ENCODE measurements at places on chromosomes 1 and 21.

GRCh38 chr1:244820131-244820530 is 15.3 kb upstream of the COX20 start:
- no peak for DNase-seq

DNA sequence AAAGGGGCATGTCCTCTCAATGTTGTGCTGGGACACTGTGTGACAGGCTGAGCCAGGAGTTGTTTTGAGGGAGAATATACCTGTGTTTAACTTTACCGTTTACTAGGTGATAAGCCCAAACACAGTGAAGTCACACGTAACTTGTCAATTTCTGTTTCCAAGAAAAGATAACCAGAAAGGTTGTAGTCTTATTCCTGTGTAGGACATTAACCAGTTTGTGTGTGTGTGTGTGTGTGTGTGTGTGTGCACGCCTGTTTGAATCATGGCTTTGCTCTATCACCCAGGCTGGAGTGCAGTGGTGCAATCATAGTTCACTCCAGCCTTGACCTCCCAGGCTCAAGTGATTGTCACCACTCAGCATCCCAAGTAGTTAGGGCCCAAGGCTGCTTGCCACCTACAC is 83.6 kb downstream of the MRPS6 start:
- no peak for DNase-seq

GRCh38 chr1:43844114-43844513 is 89.5 kb upstream of the ARTN start:
- DNase-seq = no peak

- peak; percentile 75 for DNase-seq
Measured at GRCh38 chr1:159923203-159924024, 1.9 kb downstream of the TAGLN2 start.

DNA sequence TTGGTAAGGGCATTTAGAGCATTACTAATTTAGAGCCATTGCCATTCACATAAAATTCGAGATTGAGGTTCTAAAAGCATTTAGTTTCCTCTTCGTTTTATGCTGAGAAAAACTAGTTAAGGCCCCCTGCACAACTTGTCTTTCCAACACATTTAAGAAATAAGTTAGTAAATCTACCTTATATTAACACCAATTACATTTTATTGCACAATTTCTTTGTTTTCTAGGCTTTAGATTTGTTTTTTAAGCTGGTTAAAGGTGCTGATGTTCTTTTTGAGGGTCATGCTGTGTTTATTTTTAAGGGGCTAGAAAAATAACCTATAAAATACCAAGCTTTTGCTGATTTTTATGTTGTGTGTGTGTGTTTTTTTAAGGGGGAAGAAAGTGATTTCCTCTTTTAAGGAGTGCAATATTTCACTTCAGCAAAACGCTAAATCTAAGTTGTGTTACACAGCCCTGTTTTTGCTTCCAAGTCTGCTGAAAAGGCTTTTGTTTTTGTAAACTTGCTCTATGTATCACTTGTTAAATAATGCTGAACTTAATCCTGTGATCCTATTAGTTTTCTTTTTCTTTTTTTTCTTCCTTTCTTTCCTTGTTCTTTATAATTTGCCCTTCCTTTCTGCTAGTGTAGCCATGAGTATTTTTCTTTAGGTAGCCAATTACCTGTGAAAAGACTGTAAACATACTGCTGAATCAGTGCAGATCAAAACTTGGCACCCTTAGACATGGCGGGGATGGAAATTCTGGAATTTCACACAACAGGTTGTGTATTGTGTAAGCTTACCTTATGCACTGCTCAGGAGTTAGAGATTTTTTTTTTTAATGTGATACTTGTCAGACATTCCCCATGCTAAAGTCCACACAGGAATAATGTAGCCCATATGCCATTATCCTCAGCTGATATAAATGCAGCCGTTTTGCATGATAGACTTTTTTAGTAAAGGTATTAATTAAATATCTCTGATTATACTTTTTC is 1.5 kb downstream of the CEPT1 start:
- no peak for DNase-seq

GRCh38 chr21:15754640-15755039 is 24.9 kb downstream of the USP25 start:
- DNase-seq = no peak

DNA sequence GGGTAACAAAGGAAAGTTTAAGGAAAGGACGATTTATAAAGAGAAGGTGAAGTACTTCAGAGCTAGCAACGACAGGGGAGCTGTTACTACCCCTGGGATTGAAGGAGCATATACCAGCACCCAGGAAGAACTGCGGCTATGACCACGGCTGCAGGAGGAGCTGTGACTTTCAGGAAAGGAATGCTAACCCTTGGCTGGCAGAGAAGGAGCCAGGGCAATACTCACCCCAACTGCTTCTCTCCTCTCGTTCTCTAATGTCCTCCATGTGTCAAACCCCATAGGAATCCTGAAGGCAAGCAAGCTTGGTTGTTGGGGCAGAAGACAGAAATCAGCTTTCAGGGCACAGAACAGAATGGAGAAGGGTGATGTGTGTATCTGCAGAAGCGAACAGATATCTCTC is 120.5 kb downstream of the TMEM53 start:
- DNase-seq = no peak

GRCh38 chr21:14620152-14620551 is 74.0 kb upstream of the SAMSN1 start:
- no peak for DNase-seq

DNA sequence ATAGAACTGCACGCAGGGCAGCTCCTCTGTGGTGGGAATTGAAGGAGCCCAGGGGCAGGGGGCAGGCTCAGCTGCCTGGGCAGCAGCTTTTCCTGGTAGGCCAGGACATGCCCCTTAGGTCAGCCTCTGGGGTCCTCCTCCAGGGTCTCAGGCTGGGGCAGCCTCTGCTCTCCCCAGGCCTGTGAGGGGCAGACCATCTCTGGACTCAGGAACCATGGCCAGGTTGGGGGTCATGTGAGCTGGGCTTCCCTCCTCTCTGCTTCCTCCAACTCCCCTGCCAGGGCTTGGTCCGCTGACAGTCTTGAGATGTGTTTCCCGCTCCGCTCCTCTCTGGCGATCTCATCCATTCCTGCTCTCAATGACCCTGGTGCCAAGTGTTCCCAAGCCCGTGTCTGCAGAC is 5.7 kb downstream of the C1orf210 start:
- no peak for DNase-seq

GRCh38 chr1:155858800-155859233 is 550 bp upstream of the SYT11 start:
- DNase-seq = peak; percentile 22

DNA sequence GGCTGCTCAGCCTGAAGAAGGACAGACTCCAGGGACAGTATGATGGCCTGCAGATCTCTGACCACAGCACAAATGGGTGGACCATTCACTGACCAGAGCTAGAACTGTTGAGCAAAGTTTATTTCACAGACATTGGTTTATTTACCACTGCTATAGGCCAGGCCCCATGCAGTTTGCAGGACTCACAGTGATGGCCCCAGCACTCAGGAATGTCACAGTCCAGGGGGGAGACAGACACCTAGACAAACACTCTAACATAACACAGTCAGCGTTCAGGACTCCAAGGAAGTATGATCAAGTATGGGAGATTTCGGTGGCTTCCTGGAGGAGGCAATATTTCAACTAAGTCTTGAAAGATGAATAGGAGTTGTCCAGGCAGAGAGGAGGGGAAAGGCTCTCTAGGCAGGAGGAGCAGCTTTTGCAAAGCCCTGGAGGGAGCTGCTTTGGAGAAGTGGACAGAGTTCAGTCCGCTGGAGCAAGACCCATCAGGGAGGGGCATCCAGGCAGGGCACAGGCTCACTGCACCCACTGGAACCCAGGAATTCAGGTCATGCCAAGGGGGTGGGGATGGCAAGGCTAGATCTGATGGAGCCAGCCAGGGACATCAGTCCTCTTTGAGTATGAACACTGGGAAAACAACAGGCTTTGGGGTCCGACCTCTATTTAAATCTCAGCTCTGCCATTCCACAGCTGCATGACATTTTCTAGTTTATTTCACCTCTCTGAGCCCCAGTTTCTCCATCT is 454.3 kb downstream of the MATN1 start:
- no peak for DNase-seq

- no peak for DNase-seq
Measured at GRCh38 chr1:1254667-1254998, 8.1 kb upstream of the C1QTNF12 start.

DNA sequence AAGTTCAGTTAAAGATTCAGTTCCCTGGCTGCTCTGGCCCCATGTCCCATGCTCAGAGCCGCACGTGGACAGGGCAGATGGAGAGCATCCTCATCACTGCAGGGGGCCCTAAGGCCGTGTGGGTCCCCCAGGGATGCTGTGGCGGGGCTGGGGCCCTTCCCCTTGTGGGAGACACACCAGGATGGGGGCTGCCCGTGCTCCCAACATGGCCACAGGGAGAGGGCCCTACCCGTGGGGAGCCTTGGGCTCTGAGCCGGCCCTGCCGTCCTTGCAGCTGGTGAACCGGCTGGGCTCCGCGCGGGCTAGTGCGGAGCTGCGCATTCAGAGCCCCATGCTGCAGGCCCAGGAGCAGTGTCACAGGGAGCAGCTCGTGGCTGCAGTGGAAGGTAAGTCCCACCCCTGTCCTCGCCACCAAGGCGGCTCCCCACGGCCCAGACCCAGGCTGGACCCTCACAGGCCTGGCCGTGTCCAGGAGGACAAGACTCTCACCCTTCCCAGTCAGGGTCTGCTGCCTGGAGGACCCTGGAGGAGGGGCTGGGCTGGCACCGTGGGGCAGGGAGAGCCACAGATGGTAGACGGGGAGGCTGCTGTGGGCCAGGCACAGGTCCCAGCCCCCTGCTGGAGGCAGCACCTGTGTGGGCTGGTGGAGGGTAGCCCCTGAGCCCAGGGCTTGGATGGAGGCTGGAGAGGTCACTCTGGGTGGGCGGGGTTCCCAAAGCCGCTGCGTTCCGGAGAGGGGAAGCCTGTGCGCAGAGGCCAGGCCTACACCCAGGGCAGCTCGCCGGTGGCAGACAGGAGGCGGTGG is 53.8 kb downstream of the TRIM11 start:
- DNase-seq = no peak

- peak; percentile 27 for DNase-seq
Measured at GRCh38 chr1:2611031-2611501, 21.8 kb downstream of the MMEL1 start.

DNA sequence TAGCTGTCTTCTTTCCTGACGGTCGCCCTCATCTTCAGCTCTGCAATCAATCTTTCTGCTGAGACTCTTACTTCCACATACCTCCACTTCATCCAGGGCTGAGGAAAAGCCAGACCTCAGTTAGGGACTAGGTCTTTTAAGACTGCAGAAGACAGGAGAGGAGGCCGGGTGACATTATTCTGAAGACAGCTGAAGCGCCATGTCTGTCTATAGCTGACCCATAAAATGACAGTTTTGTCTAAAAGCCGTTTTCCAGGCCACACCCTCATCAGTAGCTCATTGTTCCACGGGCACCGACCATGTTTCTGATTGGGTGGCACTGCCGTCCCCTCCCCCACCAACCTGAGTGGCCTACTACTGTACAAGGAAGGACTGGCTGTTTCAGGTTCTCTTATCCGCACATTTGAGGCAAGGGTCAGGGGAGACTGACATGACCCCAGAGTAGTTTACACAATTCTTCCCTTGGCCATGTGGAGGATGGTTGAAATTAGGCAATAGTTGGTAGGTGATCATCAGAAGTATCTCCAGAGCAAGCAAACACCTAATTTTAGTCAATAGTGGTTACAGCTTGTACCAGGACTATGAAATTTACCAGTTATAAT is at the start of gene ADCY10:
TSS of gene ADCY10 (minus strand) at position 240 of the 602 bp plus-strand sequence. CDS start 8,994 bp downstream, outside the sequence.
- no peak for DNase-seq

DNA sequence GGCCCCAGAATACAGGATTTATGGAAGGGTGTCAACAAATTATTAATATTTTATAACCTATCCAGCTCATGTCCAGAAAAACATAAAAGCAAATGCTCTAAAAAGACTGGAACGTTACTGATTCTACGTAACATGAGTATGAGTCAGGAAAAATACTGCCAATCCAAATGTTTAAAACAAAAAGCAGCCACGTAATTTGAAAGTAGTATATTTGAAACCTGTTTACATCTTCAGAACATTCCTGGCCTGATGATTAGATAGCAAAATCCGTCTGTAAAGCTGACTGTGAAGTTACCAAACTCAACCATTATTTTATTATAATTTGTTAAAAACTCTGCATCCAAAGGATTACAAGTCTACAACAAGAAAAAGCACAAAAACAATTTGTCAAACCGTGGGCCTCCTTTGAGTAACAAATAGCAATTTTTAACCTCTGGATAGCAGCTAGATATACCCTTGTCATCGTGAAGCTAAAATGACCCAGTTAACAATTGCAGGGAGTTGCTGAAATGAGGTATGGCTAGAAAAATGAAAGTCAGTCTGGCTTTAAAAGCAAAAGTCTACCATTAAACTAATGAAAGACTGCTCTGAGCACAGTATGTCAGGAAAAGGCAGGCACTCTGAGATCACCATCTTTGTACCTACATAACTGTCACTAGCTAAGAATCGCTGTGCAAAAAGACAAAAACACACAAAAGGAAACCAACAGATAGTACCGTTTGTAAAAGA is 1.2 kb downstream of the UBR4 start:
- DNase-seq = no peak

DNA sequence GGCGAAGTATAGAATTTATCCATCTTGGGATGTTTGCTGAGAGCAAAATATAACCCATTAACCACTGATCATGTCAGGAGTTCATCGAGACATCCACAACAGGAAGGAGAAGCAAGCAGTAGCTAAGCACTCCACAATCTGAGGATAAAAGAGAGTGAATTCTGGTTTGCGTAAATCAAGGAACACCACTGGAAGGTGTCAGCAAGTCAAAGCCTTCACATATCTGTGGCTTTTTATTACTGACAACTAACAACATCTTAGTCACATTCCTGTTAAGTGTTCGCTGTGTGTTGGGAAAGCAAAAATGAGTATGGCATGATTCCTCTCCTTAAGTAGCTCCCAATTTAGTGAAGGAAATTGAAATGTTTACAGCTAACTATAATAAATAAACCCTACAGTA is 44.5 kb upstream of the DARS2 start:
- DNase-seq = no peak

GRCh38 chr1:91803123-91803522 is 82.8 kb downstream of the TGFBR3 start:
- no peak for DNase-seq

GRCh38 chr1:54442185-54442584 is 36.0 kb upstream of the SSBP3 start:
- no peak for DNase-seq

GRCh38 chr21:43864313-43864961 is 586 bp upstream of the AGPAT3 start:
- peak; percentile 27 for DNase-seq

All from activated T-cell treated with anti-CD3 and anti-CD28 coated beads for 48 hours (primary cell).